ENCODE measurements at places on chromosomes 4 and X.

- peak; percentile 4 for DNase-seq
These were observed 528 bp upstream of the SNCA start for GRCh38 chr4:89837385-89837992.

GRCh38 chrX:136189222-136189621 lies 41.9 kb downstream of the FHL1 start:
- DNase-seq, result no peak

- DNase-seq, result no peak
These were observed 675.4 kb downstream of the RAPGEF2 start for GRCh38 chr4:159778298-159778697.

DNA sequence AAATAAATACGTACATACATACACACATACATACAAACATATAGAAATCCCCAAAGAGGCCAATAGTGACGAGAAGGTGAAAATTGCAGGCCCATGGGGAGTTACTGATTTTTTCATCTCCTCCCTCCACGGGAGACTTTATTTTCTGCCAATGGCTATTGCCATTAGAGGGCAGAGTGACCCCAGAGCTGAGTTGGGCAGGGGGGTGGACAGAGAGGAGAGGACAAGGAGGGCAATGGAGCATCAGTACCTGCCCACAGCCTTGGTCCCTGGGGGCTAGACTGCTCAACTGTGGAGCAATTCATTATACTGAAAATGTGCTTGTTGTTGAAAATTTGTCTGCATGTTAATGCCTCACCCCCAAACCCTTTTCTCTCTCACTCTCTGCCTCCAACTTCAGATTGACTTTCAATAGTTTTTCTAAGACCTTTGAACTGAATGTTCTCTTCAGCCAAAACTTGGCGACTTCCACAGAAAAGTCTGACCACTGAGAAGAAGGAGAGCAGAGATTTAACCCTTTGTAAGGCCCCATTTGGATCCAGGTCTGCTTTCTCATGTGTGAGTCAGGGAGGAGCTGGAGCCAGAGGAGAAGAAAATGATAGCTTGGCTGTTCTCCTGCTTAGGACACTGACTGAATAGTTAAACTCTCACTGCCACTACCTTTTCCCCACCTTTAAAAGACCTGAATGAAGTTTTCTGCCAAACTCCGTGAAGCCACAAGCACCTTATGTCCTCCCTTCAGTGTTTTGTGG lies 180.7 kb downstream of the AR start:
- no peak for DNase-seq

GRCh38 chr4:85644061-85644460 lies 169.1 kb downstream of the ARHGAP24 start:
- no peak for DNase-seq

- no peak for DNase-seq
These were observed 38.0 kb upstream of the EMCN start for GRCh38 chr4:100555611-100556337.

- DNase-seq, result no peak
These were observed 94.7 kb upstream of the NUDT6 start for GRCh38 chr4:123017078-123017477.

DNA sequence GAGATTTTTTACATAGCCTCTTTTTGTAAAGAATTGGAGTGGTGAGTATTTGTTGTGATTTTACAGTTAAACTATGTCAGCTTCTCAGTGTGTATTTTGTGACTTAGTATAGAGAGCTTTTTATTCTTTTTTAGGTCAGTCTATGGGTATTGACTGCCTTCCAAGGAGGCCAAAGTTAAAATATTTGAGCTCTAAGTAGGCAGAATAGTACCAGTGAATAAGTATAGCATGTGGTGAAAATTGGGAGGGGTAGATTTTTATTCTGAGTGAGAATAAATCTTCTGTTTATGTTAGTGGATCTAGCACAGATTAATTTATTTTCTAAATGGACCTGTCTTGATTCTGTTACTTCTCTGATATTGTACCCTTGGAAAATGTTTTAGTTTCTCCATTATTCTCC lies 37.5 kb downstream of the HERC3 start:
- DNase-seq, result no peak
